Astrocyte (in vitro differentiated cells and primary cell): ENCODE measurements at places on chromosomes 16 and 17.
A peak's percentile ranks its signal among the peaks of the same experiment; 100 is the strongest.

DNA sequence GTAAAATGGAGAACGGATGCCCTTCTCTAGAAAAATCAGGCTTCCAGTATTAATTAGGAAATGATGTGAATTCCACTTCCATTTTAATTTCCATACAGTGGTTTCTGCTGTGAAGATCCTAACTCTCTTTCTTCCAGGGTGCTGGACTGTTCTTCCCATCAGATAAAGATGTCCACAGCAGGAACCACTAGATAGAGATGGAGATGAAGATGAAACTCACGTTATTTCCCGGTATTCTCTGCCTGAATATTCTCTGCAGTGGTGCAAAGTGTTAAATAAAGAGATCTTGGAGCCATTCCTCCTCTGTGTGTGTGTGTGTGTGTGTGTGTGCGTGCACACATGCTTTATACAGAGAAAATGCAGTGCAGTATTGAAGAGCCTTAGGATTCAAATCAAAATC, 727.5 kb downstream of the KCNJ2 start:
- DNase-seq: no peak

DNA sequence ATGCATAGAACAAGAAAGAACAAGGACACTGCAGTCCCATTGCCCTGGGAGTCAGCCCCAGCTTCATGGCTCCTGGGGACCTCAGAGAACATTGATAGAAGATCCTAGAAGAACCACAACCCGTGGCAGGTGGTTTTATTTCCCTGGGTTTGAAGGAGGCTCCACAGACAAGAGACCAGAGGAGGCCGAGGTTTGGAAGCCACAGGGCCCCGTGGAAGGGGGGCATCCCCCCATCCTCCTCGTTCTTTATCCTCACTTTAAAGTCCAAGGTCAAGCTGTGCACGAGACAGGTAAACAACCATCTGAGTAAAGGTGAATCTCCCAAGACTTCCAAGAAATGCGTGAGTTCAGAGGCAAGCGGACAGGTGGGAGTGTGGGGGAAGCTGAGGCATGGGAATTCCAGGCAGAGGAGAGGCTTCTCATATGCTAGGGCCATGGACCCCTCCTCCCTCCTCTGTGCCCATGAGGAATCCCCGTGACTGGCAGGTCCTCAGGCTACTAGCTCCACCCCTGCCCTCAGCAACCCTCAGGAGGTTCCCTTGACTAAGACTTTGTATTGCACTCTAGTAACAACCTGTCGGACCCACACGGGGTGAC, 849 bp upstream of the SULT1A1 start:
- no peak for DNase-seq

DNA sequence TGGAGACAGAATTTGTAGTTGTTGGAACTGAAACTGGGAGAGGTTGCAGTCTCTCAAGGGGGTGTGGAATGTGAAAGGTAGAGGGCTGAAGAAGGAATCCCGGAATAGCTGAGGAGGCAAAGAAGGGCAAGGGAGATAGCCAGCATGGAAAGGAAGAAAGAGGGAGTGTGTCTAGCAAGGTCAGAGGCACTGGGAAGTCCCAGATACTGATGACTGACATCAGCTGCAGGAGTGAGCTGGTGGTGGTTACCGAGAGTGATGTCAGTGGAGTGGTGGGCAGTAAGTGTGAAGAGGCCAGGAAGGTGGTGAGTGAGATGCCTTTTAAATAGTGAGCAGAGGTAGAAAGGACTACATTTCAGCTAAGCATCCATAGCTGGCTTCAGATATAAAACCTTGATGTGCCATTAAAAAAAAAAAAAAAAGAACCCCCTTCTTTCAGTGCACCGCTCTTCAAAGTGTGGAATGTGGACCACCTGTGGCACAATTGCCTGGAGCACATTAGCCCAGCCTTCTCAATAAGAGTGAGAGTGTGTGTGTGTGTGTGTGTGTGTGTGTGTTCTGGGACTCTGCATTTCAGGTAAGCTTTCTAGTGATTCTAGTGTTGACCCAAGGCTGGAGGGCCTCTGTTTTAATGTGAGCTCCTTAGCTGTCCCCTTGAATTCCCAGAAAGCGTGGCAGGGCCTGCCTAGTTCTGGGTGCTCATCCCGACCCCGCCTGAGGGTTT, 8.5 kb downstream of the PRMT7 start:
- DNase-seq: no peak

- peak; percentile 86 for DNase-seq
Observed at GRCh38 chr16:85554114-85554888, 58.8 kb upstream of the GSE1 start.

DNA sequence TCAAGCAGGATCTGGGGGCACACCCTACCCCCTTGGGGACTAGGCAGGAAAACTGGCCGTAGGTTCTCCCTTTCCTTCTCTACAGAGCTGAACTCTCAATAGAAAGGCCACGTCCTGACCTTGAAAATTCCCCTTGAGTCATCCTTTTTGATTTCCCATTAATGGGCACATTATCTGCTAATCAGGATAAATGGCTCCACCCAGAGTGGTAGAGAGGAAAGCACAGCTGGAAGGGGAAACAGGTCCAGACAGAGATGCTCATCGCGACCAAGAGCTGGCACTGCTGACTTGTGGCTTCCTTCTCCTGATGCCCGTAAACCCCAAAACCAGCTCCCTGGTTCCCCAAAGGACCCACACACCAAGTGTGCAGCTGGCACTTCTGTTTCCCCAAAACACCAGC, 206.5 kb upstream of the CDH5 start:
- DNase-seq: no peak

DNA sequence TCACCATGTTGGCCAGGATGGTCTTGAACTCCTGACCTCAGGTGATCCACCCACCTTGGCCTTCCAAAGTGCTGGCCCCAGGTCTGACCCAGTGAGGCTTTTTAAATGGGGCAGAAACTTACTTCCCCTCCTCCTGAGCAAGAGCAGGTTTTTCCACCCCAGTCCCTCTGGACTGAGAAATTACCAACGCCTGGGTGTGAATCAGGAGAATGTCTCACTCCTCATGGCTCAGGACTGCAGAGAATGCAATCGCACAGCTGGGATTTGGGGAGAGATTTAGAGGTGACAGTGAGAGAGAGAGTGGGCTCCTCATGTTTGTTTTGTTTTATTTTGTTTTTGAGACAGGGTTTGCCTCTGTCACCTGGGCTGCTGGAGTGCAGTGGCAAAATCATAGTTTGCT, 203.6 kb downstream of the RAB11FIP4 start:
- DNase-seq: peak; percentile 69

DNA sequence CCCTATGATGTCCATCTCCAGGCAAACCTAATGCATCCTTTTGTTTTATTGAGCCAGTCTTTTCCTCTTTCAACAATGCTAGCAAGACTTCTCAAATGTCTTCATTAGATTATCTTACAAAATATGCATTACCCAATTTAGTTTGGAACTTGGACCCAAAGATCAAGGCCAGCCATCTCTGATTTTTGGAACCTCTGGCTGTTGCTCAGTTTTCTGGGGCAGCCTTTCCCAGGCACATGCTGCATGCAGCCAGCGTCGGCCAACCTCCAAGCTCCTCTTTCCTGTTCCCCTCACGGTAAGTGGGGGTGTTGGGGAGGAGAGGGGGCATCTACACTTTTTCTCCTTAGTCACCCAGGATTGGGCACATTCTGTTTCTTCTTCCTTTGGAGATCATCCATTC, 189.3 kb downstream of the PRKCA start:
- no peak for DNase-seq

GRCh38 chr17:70780031-70780430, 610.7 kb downstream of the KCNJ2 start:
- DNase-seq: peak; percentile 67

- peak; percentile 53 for DNase-seq
Observed at GRCh38 chr17:77999413-78000173, 41.1 kb downstream of the TNRC6C start.

GRCh38 chr17:9669551-9670008, 24.3 kb downstream of the USP43 start:
- no peak for DNase-seq

- DNase-seq: no peak
Observed at GRCh38 chr17:17088541-17089525, 46.6 kb downstream of the MPRIP start.

DNA sequence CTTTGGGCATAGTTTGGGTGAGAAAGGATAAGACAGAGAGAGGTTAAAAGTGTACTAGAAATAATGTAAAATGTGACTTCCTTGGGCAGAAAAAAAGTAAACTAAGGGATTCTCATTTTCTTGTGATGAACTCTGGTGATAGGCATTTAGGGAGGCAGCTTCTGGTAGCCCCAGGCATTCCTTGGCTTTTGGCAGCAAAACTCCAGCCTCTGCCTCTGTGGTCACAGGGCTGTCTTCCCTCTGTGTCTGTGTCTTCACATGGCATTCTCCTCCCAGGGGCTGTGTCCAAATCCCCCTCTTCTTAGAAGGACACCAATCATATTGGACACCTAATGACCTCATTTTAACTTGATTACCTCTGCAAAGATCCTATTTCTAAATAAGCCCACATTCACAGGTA, 54.7 kb downstream of the HS3ST3B1 start:
- DNase-seq: no peak

DNA sequence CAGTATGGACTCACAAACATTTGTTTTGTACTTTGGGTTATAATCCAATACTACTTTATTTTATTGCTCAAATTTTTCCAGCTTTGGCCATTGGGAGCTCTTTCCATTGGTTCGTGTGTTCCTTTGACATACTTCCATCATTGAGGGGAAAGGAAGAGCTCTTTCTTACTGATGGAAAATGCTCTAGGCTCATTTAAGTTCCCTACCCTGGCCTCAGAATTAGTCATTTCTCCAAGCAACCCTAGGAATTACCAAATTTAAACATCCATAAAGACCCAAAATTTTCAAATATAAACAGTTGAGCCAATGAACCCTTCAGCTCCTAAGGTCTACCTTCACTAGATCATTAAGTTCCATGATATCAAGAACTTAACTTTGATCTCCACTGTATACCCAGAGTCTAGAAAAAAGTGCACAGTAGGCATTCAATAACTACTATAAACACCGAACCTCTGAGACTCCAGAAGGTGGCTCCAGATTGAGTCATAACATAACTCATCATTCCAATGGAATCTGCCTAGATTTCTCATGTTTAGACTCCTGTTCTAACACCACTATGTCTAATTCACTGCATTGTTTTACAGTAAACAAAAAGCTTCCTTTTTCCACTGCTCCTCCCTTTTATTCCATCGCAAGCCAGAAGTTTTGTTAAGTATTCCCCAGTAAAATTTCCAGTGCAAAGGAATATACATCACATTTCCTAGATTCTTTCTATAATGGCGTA, 39.0 kb downstream of the SMURF2 start:
- DNase-seq: peak; percentile 92

- no peak for DNase-seq
Observed at GRCh38 chr17:21212826-21213637, 929 bp downstream of the TMEM11 start.

DNA sequence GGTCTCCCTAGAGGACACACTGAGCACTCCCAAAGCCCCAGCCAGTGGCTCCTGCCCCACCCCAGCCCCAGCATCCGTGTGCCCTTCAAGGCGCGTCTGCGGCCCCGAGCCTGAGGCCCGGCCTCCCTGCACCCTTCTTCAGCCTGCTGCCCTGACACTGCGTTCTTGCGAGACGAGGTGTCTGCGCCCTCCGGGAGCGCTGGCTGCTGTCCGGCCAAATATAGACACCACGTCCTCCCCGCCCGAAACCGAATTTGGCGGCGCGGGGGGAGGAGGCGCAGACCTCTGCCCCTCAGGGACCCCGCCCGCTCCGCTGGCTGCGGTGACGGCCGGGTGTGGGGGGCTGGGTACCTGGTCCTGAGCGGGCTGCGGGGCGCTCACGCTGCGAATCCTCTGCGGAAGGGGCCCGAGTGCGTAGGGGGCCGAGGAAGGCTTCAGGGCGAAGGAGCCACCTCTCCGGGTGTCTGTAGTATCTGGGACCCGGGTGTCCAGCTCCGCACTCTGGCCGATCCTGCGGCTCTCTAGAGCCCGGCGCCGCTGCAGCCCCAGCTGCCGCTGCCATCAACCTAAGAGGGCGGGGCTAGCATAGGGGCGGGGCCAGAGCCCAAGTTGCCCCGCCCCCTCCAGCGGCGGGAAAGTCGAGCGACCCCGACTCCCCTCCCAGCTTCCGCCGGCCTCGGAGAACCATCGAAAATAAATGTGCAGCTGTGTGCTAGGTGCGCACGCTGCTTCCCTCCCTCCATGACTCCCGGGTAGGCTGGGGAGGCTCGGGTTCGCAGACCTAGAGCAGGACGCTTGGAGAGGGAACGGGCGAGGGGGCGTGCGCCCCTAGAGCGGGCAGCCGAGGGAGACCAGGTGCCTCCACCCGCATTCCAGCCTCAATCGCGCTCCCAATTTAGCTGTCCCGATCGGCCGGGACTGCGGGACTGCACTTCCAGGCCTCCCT, at the start of gene CORO6:
Gene CORO6, minus strand, starts transcription at position 576 of the 946 bp plus-strand sequence. CDS start 1,491 bp downstream, outside the sequence.
- DNase-seq: no peak

DNA sequence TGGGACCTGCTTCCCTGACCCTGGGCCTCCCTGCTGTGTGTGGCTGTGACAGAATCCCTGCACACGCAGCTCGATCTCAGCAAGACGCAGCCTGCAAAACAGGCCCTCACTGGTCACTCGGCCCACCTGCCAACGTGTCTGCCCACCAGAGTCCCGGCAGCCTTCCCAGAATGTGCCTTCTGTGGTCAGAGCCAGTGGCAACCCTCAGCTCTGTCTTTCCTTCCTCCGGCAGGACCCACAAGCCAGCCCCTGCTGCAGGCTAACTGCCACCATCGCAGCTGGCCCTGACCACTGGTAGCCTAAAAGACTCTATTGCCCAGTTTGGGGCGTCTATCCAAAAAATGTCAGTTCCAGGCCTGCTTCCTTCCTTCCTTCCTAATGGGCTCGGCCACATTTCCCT, 83.2 kb downstream of the LITAF start:
- DNase-seq: no peak

DNA sequence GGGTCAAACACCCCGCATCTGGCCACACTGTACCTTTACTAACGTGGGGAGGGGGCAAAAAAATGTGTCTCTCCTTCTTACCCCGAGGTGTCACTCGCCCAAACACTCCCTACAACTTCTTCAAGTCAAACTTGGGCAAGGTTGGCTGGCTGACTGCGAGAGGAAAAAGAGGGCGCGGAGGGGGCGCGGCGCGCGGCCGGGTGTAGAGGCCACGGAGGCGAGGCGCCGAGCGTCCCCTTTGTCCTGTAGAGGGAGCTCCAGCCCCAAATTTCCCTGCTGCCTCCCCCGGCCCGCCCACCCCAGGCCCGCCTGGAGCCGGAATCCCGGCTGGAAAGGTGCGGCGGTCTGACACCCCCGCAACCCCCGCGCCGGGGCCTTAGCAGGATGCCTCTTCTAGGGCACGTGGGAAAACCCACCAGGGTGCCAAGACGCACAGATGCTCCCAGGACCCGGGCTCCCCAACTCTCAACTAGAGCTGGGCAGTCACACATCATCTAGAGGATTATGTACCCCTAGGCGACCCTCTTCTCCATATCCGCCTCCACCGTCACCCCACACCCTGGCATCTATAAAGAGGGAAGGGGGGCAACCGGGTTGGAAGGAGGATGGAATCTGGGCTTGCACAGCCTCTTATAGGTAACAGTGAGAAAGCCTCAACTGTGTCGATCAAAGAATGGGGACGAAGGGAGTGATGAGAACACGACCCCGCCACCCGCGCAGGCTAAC, 4.2 kb downstream of the IRX3 start:
- no peak for DNase-seq
